ENCODE measurements at places on chromosomes 11 and 22.

DNA sequence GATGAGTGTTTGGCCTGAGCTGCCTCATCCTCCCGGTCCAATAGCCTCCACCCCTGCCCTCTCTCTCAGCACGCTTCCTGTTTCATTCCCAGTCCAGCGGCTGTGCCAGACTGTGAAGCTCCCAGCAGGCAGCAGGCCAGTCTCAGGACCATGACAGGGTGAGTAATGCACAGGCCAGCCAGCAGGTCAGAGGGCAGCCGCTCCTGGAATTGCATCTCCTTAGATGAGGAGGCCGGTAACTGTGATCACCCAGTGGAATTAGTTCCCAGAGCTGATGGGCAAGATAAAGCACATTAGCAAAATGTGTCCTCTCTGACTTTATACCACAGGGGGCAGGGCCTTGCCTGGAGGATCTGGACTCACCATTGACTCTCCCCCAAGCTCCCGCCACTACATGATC lies 251.2 kb downstream of the ETS1 start:
- no peak for DNase-seq

- DNase-seq, result no peak
Measured at GRCh38 chr11:27122001-27122400, 81.4 kb downstream of the BBOX1 start.

DNA sequence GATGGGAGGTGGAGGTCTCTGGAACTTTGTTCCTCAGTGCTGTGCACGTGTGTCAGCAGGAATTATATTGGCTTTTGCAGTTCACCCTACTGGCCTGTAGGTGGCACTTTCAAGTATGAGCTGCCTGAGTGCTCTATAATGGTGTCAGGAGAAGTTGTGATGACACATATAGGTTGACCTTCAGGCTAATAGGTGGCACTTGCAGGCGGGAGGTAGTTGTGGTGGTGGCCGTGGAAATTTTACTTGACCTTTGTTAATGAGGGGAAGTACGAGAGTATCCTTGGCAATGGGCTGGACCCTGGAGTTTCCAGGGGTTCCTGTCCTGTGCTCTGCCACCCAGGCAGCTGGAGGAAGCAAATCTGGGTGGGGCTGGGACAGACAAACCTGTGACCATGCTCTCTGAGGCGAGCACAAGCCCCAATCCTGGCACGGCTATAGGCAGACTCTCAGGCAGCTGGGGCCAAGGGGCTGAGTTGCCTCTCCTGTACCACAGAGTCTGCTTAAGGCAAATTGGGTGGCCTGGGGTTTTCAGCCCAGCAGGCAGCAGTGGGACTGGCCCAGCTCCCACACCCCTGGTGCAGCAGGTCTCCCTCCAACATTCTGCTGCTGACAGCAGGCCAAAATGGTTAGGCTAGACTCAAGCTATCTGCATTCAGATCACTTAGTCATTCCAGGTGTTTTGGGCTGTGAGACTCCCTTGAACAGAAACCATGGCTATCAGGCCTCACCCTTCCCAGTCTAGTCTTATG lies 147.5 kb upstream of the CTSC start:
- peak; percentile 21 for DNase-seq

DNA sequence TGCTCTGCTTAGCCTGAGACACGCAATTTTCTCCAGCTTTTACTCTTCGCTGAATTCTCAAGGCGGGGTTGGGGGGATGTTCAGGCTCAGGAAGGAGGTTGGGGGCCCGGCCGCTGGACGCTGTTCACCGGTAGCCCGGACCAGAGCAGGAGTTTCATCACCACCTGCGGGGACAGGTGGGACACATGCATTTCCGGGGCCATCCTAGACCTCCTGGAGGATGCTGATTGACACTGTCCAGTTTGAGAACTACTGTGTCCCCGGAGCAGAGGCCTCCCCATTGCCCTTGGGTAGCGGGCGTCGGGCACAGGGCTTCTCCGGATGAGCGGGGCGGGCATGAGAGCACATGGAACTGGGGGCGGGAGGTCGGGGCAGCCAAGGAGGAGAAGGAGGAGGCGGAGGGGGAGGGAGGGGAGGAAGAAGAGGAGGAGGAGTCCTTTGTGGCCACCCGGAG lies 144.0 kb upstream of the GRK3 start:
- no peak for DNase-seq

GRCh38 chr22:28052825-28053269 lies 133.8 kb upstream of the PITPNB start:
- no peak for DNase-seq
